Activated CD8-positive, alpha-beta memory T cell treated with anti-CD3 and anti-CD28 coated beads for 36 hours (primary cell): ENCODE measurements at places on chromosomes 2 and 18. TPM values are rescaled to one million over a fixed set of nuclear protein-coding genes. Genes with fewer than 3 reads are reported as not detected.

AGXT gene
- not detected for total RNA-seq

NTSR2 gene
- not detected for total RNA-seq

LONRF2 gene
- total RNA-seq, result 0.08 TPM

SLC25A12 gene
- total RNA-seq, result 27.3 TPM

APCDD1 gene
- total RNA-seq, result not detected

RRM2 gene
- 444 TPM for total RNA-seq

TOGARAM2 gene
- 5.7 TPM for total RNA-seq

PDCL3 gene
- total RNA-seq, result 43.0 TPM

GDF7 gene
- not detected for total RNA-seq

TFPI gene
- total RNA-seq, result not detected

TLX2 gene
- total RNA-seq, result 0.25 TPM

VIT gene
- total RNA-seq, result not detected
